Activated CD4-positive, alpha-beta T cell treated with anti-CD3 and anti-CD28 coated beads, Interleukin-2, amount 50 U/mL, for 24 hours (primary cell): ENCODE measurements at places on chromosomes 3 and 15.

DNA sequence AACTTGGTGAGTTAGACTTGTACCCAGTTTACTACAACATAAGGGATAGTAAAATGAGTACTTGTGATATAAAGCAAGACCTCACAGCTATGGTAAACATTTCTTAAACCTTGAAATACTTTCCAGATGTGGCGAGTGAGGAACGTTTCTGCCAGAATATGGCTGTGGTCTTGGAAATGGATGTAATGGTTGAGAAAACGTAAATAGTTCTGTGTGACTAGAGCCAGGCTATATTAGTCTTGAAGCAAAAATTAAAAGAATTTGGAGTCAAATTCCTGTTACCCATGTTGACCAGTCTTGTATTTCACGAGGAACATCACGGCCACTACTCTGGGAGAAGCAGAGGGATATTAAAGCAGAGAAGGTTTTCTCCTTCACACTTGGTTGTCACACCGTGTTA is 15.3 kb downstream of the OR4F15 start:
- no peak for DNase-seq

GRCh38 chr3:56630966-56631365 is 52.1 kb downstream of the TASOR start:
- no peak for DNase-seq

DNA sequence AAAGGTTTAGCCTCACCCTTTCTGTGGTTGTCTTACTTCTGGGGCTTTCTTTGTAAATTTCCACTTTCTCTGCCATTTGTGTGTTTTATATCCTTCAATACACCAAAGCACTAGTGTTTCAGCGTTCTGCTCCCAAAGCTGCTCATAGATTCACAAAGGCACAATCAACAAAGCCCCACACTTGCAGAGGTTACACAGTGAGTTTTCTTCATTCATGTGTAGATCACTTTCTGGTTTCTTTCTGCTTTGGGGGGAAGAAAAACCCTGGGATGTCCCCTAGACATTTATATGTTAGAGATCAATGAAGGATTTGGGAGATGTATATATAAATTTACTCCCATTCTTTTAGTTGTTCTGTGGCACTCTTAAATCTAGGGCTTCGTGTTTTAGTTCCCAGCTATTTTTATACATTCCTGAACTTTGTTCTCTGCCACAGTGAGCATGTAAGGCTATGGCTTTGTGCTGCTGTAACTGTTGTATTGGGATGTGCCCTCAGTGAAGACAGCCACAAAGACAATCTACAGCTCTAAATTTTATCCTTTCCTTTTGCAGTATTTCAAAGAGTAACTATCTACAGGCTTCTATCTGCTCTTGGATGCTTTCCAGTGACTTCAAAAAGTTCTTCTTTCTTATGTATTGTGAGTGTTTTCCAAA is 636.5 kb downstream of the ZBBX start:
- DNase-seq = no peak

GRCh38 chr3:12467746-12468145 is 16.5 kb upstream of the TSEN2 start:
- no peak for DNase-seq
